Activated T-cell treated with anti-CD3 and anti-CD28 coated beads, Interleukin-2, amount 50 U/mL, for 4 hours (primary cell): ENCODE measurements at places on chromosomes 2 and 18.

GRCh38 chr2:46116553-46116991 lies 180.6 kb upstream of the EPAS1 start:
- DNase-seq = no peak

- no peak for DNase-seq
Measured at GRCh38 chr18:29078273-29078672, 901.3 kb upstream of the CDH2 start.

DNA sequence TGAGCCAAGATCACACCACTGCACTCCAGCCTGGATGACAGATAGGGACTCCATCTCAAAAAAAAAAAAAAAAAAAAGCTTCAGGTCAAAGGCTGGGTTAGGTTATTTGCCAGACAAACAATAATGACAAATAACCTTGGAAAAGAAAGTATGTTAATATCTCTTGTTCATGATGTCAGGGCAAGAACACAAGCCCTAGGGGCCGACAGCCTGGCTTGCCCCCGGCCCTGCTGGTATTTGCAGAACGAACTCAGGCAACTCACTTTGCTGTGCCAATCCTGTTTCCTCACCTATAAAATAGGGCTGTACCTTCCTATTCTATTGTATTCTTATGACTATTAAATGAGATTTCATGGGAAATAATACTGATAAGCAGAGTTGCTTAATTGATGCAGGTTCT lies 75.4 kb upstream of the CDC42EP3 start:
- no peak for DNase-seq

- DNase-seq = no peak
Measured at GRCh38 chr2:121167411-121167810, 117.6 kb downstream of the TFCP2L1 start.

- DNase-seq = no peak
Measured at GRCh38 chr2:55161295-55162210, 70.5 kb downstream of the CLHC1 start.

GRCh38 chr2:115294999-115295398 lies 852.6 kb downstream of the DPP10 start:
- DNase-seq = no peak

GRCh38 chr18:1252936-1253335 lies 348.3 kb downstream of the ADCYAP1 start:
- no peak for DNase-seq

DNA sequence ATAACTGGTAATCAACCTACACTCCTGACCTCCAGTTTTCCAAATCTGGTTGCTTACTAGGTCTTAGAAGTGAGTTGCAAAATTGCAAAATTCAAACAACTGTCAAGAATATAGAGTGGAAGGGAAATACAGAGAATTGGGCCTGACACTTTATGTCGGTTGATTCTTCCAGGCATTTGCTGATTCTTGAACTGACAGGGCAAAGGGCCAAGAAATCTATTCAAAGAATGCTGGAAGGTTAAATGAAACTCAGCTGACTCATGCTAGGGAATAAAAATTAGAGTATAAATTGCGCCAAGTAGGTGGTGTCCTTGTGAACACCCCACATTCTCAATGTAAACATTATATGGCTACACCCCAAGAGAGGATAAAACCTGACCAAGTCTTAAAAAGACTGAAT lies 21.5 kb upstream of the ZSCAN30 start:
- no peak for DNase-seq

GRCh38 chr18:830315-830901 lies 18.4 kb upstream of the YES1 start:
- peak; percentile 19 for DNase-seq

DNA sequence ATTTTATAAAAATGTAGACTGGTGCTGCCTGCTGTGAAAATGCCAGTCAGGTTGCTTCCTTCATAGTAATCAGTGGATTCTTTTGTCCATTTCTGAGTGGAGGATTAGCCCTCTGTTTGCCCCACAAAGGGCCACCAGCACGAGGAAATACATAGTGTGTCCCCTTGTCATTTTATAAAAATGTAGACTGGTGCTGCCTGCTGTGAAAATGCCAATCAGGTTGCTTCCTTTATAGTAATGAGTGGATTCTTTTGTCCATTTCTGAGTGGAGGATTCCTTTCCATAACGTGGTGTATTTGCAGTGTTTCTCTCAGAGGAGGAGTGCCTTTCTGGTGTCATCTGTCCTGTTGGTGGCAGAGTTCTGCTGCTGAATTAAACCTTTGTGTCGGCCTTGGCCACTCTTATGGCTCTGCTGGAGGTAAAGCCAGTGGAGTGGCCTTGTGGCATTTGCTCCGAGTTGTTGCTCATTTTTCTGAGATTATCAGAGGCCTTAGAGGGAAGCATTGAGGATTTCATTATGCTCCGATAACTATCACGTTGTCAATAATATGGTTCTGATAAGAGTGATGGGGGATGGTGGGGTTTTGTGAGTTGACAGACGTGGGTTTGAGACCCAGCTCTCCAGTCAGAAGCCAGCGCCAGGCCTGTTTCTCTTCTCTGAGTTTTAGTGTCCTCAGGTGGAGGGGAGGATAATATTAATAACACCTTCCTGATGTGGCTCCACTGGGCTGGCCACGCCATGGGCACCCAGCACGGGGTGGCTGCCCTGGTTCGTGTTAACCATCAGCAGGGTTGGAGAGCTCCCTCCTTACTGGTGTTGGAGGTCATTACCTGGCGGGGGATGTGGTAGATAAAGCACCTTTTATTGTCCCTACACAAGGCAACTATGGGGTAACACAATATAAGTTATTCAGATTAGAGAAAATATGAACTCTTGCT lies 96.6 kb downstream of the NEDD4L start:
- no peak for DNase-seq

GRCh38 chr2:11057031-11057430 lies 98.2 kb upstream of the SLC66A3 start:
- no peak for DNase-seq

DNA sequence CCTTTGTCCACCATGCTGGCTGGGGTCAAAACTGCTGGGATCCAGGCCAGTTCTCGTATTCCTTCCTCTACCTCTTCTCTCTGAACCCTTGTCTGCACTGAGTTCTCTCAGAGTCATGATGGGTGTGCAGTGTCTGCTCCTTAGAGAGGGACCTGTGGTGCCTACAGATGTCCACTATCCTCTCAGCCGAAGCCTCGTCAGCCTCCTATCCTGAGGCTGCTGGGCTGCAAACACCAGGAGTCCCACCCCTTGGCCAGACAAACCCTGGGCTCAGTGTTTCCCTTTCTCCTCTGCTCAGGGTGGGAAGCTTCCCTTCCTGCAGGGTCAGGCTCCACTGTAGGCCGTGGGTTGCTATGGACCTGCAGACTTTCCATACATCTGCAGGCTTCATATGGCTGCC lies 2.3 kb downstream of the INPP5D start:
- DNase-seq = no peak

GRCh38 chr18:21450503-21450902 lies 150.0 kb downstream of the ESCO1 start:
- no peak for DNase-seq

- DNase-seq = no peak
Measured at GRCh38 chr2:6562771-6563170, 302.9 kb downstream of the CMPK2 start.

GRCh38 chr2:65553504-65554074 lies 121.2 kb upstream of the SPRED2 start:
- no peak for DNase-seq

- DNase-seq = no peak
Measured at GRCh38 chr2:151904807-151905206, 76.6 kb upstream of the ARL5A start.

- DNase-seq = no peak
Measured at GRCh38 chr18:36761186-36761698, 67.6 kb downstream of the TPGS2 start.

GRCh38 chr2:160652236-160652635 lies 158.6 kb upstream of the RBMS1 start:
- DNase-seq = peak; percentile 43

- no peak for DNase-seq
Measured at GRCh38 chr2:12083081-12083581, 336.7 kb downstream of the LPIN1 start.

GRCh38 chr18:79626905-79627749 lies 52.5 kb upstream of the CTDP1 start:
- no peak for DNase-seq

DNA sequence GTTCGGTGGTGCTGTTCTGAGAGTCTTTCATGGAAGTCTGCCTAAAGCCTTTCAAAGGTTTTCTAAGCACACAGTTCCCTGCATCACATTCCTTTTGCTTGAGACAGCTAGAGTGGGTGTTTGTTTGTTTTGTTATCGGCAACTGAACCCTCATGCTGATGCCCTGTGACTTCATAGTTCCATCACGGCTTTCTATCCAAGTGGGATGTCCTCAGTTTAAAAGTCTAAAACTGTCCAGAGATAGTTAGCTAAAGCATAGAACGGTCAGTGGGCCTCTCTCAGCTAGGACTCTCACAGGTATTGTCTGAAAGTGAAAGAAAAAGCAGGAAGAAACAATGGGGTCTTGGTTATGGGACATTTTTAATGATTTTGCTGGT lies 337.3 kb downstream of the OSR1 start:
- no peak for DNase-seq
